ENCODE measurements at places on chromosomes 11 and 22.

DNA sequence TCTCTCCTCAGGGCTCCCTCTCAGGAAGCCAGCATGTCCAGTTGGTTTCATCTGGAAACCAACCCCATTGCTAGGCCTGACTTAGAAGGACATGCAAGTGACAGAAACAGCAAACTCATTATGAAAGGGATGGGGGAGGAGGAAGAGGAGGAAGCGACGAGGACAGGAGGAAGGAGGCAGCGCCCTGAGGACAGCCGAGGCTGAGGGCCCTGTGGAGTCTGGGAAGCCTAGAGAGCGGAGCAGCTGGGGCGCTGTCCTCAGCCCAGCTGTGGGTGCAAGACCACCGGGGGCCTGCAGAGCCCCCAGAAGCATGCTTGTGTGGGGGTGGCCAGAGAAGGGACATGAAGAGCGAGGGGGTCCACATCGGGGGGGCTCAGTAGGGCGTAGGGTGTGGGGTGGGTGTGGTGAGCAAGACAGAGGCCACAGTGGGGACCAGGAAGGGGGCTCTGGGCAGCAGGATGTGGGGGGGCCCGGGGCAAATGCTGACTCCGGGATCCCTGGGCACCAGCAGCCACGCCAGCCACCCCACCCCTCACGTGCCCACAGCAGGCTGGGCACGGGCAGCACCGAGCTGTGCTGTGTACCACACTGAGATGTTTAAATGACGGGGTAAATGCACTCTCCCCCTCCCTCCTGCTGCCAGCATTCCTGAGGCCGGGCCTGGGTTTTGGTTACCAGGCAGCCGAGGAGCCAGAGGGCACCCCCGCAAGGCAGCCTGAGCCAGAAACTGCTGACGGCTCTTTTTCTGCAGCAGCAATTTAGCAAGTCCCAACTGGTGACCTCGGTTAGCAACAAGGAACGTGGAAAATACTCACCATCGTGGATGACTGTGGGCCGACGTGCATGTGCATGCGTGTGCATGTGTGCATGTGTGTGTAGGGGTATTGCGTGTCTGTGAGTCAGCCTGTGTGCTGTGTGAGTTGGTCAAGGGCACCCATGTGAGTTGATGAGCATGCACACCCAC is 82.7 kb upstream of the LINC01488 start:
- DNase-seq: no peak

DNA sequence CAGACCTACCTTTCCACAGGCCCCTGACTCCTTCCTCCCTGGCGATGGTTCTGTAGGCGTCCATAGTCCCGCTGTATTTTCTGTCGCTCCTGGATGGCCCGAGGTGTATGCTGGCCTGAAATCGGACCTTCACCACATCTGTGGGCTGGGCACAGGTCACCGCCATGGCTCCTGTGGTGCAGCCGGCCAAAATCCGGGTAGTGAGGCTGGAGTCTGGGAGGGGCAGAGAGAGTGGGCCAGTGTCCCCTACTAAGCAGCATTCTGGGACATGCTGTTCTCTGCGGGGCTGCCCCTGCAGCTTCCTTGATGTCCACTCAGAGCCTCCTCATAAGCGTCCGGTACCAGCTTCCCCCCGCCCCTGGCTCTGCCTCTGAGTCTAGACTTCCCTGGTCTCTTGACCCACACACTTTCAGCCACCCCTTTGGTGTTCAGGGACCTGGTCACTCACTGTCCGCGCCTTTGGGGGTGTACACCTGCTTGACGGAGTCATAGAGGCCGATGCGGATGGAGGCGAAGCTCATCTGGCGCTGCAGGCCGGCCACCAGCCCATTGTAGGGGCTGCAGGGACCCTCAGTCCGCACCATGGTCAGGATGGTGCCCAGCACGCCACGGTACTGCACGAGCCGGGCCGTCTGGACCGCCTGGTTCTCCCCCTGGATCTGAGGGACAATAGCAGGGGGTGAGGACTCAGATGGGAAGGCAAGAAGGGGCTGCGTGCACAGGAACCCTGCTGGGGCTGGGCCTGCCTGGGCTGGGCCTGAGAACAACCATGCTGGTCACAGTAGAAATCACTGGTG is 3.0 kb downstream of the UCP3 start:
- DNase-seq: no peak

DNA sequence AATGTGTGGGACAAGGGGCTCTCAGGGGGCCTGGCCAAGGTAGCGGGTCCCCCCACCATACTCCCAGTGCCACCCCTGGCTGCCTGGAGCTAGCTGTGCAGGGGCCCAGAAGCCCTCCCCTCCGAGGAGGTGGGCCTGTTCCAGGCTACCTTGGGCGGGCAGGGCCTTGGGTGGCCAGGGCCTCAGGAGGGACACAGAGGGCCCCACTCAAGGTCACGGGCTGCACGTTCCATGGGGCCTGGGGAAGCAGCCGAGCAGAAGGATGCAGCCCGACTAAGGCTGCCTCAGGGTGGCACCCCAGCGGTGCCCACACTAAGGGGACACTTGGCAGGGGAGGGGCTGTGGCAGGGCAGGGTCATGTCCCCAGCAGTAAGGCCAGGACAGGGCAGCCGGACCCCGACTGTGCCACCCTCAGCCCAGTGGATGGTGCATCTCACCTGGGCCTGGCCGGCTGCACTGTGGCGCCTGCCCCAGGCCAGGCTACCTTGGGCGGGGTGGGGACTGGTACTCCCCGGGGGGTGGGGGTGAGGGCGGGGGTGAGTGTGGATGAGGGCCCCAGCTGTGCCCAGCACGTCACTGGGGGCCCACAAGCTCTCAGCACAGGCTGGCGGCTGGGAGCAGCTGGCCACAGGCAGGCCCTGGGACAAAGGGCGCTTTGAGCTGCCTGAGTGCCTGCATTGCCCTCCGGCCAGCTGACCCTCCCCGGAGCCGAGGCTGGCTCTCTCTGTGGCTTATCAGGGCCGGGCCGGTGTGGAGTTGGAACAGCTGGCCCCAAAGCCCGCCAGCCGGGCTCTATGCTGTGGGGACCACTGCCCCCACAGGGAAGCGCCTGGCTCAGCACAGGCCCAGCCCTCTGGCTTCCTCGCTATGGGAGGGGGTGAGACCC is 117.1 kb downstream of the KCNQ1 start:
- no peak for DNase-seq

DNA sequence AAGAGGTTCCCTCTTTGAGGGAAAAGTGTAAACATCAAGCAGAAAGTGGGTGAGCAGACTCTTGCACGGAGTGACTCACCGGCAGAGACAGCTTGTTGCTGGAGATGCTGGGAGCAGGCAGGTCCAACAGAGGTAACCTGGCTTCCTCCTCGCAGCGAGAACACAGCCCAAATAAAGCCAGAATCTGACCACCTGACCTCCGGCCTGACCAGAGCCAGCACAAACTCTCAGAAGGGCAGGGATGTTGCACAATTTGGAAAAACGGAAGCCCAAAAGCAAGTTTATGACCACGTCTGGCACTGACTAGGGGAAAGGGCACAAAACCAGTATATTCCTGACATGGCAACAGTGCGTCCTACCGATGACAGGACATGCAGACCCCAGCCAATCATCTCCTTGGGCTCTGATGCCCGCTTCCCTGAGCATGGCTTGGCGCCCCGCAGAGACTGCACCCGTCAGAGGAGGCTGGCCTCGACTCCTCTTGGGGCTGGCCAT is 5.4 kb downstream of the SMCO4 start:
- no peak for DNase-seq

DNA sequence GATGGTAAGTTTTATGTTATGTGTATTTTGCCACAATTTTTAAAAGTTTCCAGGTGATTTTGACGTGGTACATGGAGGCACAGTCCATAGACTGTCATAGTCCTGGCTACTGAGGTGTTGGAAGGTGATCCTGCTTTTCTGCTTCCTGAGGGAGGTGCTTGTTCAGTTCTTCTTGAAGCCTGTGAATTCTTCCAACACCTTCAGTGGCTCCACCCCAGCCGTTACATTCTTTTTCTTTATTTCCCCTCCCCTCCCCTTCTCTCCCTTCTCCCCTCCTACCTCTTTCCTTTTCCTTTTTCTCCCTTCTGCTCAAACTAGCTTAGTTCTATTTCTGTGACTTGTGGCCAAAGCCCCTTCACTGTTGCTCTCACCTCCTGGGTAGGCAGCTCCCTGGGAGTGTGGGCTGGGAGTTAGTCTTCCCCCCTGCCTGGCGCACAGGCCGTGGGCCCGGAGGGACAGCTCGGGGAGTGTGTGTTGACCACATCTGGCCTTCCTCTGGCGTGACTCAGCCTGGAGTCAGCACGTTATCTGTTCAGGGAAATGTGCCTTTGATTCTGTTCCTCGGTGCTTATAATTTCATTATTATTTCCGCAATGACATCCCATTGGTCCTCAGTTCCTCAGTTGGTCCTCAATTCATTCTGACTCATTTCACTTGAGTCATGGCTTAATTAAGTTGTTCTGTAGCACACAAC is 566.2 kb downstream of the TBC1D22A start:
- no peak for DNase-seq

DNA sequence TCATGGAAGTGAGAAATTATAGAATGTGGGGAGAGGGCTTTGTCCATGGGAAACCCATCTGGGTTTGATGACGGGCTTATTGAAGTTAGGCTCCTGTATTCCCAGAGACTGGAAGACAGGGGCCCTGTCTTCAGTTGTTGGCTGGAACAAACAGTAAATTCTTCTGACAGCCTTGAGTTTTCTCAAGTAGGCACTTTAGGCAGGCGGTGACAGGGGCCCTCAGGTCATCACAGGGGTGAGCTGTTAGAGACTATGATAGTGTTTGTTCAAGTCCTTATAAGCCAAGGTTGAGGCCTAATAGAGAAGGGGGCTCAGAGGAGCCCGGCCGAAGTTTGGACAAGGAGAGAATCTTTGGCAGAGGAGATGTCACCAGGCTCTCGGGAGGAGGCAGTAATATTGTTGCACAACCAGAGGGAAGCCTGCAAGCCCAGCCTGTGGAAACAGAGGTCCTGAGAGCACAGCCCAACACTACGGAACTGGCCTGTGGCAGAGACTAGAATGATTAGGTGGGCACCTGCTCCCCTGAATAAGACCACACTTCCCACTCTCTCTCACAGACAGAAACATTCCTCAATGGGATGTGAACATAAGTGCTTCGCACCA is 20.2 kb upstream of the IL17RA start:
- no peak for DNase-seq

DNA sequence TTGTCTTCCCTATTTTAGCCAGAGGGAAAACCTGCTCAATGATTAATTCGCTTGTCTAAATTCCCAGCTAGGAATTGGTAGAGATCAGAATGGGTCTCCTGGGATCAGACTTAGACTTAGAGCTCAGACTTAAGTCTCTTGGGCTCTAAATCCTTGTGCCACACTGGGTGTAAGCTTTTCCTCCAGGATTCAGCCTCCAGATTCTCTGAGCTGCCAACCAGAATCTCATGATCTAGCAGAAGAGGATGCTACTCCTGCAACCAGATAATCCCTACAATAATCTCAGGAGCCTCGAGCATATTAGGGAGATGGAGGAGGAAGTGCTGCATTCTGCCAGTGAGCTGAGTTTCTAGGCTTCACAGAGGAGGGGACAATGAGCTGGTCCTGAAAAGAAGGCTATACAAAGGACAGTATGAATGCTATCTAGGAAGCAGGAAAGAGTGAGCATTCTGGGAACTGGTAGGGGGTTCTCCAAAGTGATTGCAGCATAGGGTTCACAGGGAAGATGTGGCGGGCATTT is 211.6 kb upstream of the SESN3 start:
- no peak for DNase-seq

DNA sequence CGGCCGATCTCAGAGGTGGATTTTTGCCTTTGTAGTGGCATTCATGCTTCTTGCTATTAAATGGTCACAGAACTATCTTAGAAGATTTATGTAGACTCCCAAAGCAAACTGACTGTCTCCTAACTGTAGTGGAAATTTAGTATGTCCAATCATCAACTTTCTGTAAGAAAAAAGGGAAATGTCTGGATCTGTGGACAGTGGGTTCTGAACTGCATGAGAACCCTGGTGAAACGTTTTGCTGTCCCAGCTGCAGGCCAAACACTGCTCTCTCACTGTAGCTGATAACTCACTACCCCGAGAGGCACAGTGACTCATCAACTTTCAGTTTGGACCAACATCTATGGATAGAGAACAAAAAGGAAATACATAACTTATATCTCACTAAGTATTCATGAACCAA is 387.1 kb downstream of the SOX6 start:
- no peak for DNase-seq

DNA sequence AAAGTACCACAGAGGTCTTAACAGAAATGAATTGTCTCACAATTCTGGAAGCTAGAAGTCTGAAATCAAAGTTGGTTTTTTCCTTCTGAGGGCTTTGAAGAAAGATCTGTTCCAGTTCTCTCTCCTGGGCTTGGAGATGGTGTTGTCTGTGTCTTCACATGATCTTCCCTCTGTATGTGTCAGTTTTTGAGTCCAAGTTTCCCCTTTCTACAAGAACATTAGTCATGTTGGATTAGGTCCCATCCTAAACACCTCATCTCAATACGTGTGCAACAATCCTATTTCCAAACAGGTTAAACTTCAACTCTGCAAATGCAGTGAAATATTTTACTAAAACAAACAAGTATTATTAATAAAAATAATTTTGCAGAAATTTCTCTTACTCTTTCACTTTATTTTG is 3.1 kb upstream of the PTS start:
- no peak for DNase-seq

GRCh38 chr11:134957540-134958335 is 545.7 kb upstream of the B3GAT1 start:
- no peak for DNase-seq

GRCh38 chr22:26812731-26813130 is 155.3 kb downstream of the MIAT start:
- DNase-seq: no peak

DNA sequence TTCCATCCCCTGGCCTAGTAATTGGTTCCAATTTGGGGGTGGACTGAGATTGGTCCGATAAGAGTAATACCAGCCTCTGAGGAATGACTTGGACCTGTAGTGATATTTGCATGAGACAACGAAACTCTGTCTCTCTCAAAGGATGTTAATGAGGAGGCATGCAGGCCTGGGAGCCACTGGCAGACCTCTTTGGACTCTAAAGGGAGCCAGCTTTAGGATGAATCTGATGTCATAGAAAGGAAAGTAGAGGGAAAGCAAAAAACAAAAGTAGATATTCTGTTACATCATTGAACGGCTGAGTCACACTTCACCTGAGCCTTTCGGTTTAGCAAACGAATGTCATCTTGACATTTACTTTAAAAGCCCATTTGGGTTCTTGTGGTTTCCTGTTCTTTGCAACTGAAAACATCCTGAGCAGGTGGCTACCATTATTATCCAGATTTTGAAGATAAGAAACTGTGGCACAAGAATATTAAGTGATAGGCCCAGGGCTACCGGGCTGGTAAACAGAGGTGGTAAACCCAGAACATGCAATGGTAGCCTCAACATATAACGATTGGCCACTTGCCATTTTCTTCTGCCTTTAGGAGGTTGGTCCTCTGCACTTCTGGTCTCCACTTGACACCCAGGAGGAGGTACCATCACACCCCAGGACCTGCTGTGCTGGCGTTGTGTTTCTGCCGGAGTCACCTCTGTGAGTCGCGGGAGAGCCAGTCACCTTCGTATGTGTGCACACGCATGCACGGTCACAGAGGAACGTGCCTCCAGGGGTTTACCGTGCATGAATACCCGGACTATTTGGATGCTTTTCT is 42.7 kb downstream of the RTL6 start:
- peak; percentile 56 for DNase-seq

DNA sequence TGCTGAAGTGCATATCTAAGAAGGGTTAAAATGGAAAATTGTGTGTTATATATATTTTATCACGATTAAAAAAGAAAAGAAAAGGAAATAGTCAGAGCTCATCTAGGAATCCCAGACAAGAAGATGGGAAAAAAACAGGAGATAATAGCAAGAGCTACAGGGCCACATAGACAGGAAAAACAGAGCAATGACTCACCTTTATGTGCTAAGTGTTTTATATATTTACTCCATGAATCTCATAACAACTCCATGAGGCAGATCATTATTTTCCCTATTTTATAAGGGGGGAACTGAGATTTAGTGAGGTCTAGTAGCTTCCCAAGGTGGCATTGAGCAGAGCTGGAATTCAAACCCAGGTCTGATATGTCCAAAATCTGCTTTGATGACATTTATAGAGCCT is 18.1 kb upstream of the ELF5 start:
- DNase-seq: no peak

Measured in activated T-helper 1 cell treated with Interleukin-2 at 50 U/mL for 16 hours (primary cell).